ENCODE measurements at places on chromosomes 2 and 18.

DNA sequence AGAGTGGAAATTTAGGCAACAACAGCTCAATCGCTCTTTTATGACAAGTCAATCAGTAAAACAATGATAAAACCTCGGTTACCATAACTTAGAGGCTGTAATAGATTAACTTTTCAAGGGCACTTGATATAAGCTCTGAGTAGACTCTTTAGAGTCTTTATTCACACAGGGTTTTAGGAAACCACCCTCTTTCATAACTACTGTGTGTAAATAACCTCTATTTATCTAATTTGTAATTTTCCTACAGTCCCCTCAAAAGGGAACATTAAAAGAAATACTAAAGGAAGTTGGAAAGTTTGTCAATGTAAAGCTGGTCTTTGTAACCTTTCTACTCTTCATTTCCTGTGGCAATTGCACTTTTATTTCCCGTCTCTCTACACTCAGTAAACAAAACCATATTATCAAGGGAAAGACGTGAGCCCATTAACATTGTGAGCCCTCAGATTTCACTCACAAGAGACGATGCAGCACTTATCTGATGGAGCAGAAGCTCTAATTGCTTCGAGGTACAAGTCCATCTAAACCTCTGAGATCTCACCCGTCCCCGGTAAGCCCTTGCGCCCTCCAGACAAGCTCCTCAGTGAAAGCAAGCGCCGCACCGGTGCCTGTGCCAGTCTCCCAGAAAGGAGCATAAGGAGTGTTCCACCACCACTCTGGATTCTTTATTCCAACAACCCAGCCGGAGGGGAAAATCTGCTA is 1.1 kb upstream of the HOXD1 start:
- peak; percentile 32 for DNase-seq

GRCh38 chr2:235608200-235608887 is 114.5 kb downstream of the AGAP1 start:
- no peak for DNase-seq

- no peak for DNase-seq
These were observed 12.4 kb upstream of the ST3GAL5 start for GRCh38 chr2:85901155-85901554.

GRCh38 chr2:5453220-5454050 is 238.7 kb upstream of the SOX11 start:
- no peak for DNase-seq

GRCh38 chr2:168030862-168031624 is 216.4 kb downstream of the STK39 start:
- DNase-seq = no peak

DNA sequence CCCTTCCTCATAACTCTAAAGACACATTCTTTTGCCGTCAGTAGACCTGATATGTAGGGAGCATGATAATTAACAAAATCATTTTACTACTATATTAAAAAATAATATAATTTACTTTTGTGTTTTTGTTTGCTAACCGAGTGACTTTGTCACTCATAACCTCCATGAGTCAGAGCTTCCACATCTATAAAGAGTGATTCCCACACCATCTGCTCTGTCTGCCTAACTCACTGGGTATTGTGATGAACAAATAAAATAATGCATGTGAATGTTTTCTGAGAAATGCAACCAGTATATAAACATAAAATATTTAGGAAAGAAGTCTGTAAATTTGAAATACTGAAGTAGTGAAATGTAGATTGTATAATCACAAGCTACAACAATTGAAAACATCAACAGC is 123.4 kb upstream of the DSEL start:
- DNase-seq = no peak

DNA sequence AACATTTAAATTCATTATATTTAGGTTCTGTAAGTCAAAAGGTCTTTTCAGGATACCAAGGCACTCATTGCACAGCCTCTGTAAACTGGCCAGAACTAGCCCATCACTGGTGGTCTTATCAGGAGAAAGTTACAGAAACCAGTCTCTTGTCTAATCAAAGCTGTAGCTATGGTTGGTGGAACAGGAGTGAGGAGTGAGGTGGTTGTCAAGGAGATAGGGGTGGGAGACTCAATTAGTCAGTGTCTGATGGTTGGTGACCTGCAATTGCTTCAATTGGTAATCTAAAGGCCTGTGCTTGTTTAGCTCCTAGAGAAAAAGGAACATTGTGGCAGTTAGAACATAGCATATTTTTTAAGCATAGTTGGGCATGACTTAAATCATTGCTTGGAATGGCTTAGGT is 458.6 kb upstream of the CDH2 start:
- no peak for DNase-seq

GRCh38 chr2:116585669-116586327 is 1228.7 kb upstream of the DDX18 start:
- DNase-seq = no peak

DNA sequence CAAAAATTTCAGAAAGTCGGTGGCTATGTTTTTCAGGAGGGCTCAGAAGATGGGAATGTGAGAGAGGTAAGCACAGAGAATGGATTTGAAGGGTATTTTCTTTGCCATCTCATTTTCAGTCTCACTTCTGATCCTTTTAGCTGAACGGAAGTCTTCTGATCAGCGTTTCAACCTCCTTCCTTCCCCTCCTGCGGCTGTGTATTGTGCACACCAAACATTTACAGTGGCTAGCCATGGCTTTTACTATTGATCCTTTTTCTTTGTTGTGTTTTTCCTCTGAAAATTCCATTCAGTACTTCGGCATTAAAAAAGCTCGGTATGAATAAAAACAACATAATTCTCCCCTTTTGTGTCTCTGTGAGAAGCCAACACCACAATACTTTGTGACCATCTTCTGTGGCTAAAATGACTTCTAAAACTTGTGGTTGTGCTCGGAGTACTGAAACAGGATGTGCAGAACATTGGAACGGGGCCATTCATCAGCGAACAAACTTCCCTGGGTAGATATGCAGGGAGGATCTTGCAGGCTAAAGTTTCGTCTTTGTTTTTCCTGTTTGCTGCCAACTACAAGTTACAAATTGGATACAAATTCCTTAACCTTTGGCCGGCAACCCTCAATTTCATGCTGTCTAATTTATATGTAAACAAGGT is 260.8 kb upstream of the FAM98A start:
- DNase-seq = no peak

DNA sequence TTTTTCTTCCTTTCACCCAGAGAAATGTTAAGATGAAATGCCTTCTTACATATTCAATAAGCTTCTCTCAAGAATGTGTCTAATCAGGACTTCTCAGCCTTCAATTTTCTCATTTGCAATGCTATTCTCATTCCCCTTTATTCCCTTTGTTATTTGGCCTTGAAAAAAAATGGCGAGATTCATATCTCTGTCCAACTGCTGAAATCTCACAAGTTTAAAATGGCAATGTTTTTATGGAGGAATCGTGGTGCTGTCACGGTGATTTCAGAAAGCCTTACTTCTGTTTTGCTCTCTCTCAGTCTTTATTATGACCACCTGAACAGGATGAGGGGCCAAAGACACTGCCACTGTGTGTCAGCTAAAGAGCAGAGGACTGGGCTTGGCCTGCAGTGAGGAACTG is 928.5 kb downstream of the DCC start:
- DNase-seq = no peak

- DNase-seq = peak; percentile 78
These were observed 114.2 kb downstream of the FHOD3 start for GRCh38 chr18:36411745-36412168.

- DNase-seq = no peak
These were observed 45.1 kb upstream of the ATP6V1B1 start for GRCh38 chr2:70890469-70891065.

DNA sequence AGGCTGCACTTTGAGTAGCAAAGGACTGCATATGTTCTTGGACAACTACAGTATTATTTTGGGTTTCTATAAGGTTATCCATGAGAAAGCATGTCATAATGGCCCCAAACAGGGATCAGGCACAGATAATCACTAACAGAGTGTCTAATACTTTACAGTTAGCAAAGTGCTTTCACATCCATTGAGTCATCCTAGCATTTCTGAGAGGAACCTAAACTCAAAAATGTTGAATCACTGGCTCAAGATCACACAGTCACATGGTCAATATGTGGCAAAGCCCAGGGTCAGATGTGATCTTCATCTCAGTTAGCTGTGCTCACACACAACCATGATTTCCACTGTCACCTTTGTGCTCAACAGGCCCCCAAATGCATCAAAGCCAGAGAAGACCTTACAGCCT is 156.1 kb upstream of the VRK2 start:
- DNase-seq = no peak

GRCh38 chr2:221514305-221515040 is 57.6 kb downstream of the EPHA4 start:
- no peak for DNase-seq

DNA sequence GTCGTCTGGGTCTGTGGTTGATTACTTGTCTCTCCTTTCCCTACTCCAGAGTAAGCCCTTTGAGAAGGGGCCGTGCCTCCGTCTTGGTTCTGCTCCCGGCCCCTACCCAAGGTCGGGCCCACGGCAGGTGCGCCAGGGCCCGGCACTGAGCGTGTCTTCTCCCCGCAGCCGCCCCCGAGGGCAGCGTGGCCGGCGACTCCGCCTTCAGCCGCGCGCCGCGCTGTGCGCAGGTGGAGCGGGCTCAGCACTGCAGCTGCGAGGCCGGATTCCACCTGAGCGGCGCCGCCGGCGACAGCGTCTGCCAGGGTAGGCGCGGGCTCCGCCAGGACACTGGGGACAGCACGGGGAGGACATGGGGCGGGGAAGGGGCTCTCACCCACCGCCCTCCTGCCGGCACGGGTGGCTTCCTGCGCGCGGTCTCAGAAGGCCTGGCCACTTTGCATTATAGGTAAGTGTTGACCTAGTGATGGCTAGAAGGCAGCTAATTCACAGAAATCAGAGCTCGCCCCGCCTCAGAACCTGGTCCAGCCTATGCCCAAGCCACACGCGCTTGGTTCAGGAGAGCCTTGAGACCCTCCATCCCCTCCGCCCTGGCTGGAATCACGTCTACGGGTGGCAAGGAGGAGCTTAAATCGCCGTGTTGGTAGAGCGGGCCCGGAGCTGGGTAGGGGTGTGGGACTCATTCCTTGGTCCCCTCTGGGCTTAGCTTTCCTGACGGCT is 43.5 kb downstream of the FBLN7 start:
- DNase-seq = no peak

DNA sequence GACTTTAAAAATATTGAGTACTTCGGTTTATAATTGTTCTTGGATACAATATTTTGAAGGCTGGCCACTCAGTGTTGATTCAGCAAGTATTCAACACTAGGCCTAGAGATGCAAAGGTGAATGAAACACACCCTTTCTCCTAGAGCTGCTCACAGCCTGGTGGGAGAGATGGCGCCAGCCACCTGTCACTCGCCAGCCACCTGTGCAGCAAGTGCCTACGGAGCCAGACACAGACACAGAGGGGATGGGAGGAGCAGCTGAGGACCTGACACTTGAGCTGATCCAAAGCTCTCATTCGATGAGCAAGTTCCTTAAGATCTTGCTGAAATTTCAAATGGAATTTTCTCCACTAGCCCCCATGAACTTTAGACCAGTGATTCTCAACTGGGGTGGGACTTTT is 151.1 kb upstream of the RIOK3 start:
- DNase-seq = peak; percentile 33

DNA sequence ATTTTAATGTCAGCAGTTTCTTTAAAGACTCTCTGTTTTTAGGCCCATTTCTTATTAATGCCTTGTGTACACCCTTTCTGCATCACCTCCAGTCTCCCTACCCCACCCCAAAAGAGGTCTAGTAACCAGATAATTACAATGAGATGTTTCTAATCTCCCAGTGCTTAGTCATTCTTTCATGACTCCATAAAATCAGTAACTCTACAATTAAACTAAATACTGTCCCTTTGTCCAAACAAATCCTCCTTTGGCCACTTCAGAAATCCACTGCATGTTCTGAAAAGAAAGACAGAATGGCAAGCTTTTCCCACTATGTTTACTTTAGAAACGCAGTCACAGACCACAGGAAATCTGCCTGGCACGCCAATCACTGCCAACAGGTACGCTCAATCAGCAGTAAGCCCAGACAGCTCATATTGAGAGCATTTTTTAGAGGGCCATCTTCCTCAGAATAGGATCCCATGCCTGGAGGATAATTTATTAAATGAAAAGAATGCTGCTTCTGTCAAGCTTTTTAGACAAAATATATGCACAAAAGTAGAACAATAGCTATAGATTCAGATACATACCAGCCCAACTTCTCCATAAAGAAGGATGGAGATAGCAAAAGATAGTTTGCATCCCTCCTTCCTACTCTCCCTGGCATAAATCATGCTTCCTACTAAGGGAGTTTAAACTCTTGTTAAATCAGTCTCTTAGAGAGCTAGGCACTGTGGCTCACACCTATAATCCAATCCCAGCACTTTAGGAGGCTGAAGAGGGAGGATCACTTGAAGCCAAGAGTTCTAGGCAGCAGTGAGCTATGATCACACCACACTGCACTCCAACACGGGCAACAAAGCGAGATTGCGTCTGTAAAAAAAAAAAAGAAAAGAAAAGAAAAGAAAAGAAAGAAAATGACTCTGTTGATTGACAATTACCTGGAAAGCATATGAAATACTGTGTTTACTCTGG is 14.6 kb downstream of the CLASP1 start:
- DNase-seq = no peak

GRCh38 chr2:70886541-70886987 is 49.1 kb upstream of the ATP6V1B1 start:
- no peak for DNase-seq

DNA sequence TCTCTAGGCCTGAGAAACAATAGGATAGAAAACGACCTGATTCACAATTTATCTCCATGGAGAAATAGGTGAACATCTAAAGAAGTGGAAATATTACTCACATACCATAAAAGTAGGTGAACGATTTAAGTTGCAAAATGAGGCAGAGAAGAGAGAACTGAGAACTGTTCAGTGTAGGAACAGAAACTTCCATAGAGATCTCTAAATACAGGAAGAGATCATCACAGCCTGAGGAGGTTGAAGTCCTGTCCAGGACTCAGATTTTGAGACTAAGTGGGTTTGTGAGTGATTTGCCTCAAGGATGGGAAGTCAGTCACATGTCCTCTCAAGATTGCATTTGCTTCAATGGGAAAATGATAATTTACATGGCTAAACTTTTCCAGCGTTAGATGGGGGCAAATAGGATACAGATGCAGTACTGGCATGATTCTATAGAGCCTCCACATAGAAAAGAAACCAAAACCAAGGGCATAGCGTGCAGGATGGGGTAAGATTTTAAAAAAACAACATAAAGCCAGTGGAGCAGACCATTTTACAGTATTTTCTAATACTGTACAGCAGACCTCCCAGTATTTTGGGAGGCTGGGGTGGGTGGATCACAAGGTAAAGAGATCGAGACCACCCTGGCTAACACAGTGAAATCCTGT is 68.8 kb downstream of the MEP1B start:
- no peak for DNase-seq

- DNase-seq = no peak
These were observed 416.7 kb downstream of the ARHGAP15 start for GRCh38 chr2:143545949-143546255.

GRCh38 chr18:2845172-2845571 is 1.6 kb upstream of the EMILIN2 start:
- DNase-seq = no peak

DNA sequence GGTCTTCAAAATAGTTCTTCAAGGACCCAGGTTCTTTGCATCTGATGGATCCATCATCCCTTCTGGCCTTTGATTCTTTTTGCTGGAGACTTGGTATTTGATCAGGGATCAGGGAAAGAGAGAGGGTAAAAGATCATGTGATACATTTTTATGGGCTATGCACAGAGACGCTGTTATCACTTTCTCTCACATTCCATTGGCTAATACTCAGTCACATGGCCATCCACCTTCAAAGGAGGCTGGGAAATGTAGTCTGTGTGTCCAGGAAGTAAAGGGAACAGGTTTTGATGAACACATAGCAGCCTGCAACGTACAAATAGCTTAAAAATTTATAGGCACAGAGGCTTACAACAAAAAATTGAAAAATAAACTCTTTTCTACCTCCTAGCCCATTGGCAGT is 629.6 kb upstream of the FANCL start:
- no peak for DNase-seq

GRCh38 chr2:28390746-28391563 is 1.7 kb upstream of the FOSL2 start:
- no peak for DNase-seq
